ENCODE measurements at places on chromosomes 5 and 9.

GRCh38 chr5:141814064-141814964 lies 63.9 kb downstream of the PCDH1 start:
- peak; percentile 4 for DNase-seq

DNA sequence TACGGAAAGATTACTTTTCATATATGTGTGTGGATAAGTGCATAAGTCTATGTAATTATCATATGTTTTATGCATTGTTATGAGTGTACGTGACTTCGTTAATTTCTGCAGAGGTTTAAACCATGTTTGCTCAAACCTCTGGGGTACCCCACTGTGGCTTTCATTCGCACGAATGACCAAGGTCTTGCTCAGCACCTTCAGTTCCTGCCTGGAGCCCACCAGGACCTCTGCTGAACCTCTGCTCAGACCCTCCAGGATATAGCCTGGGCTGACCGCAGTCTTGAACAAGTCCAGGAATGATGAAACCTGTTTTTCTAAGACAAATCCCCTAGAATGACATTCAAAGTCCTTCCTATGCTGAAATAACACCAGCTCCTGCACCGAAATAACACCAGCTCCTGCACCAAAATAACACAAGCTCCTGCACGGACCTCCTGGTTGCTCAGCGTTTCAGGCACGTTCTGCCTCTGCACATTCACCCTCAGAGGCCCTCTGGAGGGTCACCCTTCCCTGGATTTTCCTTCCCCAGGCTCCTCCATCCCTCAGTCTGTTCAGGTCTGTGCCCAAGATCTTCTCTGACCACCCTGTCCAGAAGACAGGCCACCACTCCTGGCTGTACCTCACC lies 99.7 kb upstream of the BOD1 start:
- no peak for DNase-seq

DNA sequence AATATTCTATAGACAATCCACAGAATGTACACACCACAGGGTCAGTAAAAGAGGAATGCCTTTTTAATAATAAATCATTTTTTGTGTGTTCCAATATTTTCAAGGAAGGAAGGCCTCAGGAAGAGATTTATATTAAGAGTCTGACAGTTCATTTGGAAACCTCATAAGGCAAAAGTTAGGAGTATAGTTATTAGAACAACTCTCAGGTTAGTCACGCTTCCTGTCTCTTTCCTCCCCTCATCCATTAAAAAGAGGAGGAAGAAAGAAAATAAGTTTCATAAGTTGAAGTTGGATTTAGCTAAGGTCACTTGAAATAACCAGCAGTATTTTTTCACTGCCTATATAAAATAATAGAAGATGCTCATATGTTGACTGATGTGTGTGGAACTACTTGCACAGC lies 863.2 kb downstream of the PTPRD start:
- DNase-seq = no peak

- no peak for DNase-seq
These were observed 505.3 kb downstream of the CCDC171 start for GRCh38 chr9:16058131-16058549.

- DNase-seq = no peak
These were observed 27.4 kb downstream of the BARHL1 start for GRCh38 chr9:132609829-132610228.

- no peak for DNase-seq
These were observed 44.6 kb upstream of the PIK3R1 start for GRCh38 chr5:68170826-68171558.

DNA sequence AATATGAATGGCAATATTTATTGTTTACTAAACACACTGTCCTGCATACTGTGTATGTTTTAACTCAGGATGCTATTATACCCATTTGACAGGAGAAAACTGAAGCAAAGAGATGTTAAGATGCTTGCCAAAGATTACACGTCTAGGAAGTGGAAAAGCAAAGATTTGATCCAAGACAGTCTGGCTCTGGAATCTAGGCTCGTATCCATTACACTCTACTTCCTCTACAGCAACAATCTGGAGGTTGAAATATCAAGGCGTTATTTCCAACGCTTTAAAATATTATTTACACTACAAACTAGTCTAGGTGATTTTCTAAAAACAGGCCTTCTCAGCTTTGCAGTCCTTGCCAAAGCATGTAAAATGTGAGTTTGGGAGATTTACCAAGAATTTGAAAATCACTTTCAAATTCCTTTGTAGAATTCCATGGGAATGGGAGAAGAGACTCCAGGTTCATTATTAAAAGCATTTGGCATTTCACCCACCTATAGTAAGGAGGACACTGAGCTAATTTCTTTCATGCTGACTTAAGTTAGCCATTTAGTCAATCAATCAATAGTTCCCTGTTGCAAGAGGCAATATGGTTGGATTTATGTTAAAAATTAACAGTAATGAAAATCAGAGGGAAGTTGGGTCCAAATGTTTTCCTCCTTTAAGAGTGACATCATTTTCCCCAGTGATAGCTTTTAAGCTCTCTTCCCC lies 356.3 kb upstream of the SMARCA2 start:
- DNase-seq = no peak

DNA sequence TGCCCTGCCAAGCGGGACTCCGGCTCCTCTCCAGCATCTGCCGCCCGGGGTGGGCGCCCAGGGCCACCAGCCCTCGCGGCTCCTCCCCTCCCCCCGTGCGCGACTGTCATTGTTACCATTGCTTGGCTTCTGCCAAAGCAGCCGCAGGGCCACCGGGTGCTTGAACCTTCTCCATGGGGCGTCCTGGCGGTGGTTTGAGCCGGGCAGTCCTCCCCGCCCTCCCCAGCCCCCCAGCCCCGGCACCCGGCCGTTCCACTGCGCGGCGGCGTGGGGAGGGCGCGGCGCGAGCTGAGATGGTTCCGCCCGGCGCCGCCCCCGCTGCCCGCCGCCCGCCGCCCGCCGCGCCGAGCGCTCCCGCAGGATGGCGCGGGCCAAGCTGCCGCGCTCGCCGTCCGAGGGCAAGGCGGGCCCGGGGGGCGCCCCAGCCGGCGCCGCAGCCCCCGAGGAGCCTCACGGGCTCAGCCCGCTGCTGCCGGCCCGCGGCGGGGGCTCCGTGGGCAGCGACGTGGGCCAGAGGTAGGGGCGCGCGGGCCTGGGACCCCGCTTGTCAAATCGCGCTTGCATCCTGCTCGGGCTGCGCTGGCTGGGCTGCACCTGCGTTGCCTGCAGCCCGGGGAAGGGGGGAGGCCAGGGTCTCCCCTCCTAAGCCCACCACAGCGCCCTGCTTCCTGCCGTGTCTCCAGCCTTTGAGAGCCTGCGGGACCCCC lies 34.4 kb downstream of the KCNT1 start:
- DNase-seq = no peak

DNA sequence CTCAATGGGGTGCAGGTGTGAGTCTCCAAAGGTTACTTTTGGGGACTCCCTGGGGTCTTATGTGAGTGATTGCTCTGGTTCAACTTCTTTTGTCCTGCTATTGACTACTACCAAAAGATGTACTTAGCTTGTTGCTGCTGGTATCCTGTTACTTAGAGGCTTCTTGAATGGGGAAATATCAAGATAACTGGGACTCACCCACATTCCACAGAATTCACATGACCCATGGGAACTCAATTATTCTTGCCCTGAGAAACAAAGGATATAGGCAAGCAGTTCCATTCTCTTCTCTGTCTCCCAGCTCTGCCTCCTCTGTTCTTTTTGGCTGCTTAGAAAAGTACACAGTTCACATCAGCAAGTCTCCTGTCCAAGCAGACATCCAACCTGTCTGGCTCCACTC lies 105.9 kb downstream of the UNC13B start:
- DNase-seq = no peak

DNA sequence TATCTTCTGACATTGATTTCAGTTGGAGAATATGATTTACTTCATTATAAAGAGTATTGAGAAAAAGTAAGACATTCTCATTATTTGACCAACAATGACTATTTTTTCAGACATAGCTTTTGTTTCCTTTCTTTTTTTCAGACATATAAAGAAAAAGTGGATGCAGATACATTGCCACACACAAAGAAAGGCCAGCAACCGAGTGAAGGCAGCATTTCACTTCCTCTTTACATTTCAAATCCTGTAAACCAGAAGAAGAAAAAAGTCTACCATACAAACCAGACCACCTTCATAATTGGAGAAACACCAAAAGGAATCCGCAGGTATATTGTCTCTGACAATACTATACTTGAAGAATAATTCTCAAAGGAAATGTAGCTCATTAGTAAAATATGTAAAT lies 128.9 kb downstream of the ERCC6L2 start:
- DNase-seq = no peak

DNA sequence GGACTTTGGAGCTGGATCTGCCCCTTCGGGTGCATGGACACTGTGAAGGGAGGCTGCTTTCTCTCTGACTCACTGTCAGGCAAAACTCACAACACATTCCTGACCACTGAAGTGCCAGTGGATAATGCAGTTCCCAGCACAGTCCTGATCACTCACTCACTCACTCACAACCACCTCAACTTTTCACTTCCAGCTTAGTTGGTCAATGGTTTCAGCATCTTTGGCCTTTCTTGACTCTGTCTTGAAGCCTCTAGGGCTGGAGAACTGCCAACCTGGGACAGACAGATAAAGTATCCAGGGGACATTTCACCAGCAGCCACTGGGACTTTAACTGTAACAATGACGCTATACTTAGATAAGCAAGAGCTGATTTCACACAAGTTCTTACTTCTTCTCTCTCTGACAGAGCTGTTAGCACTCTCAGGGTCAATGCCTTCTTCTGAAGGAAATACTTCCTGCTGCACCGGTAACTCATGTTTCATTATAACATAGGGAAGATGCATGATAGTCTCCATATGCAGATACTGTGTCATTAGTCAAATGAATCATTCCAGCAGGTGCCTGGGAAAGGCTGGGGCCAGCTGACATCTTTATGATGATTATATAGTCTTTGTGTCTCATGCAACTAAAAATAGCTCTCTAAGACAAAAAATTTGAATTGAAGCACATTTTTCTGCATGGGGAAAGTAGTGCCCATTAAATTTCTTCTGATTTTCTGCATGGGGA lies 499.0 kb downstream of the SEMA5A start:
- DNase-seq = no peak

DNA sequence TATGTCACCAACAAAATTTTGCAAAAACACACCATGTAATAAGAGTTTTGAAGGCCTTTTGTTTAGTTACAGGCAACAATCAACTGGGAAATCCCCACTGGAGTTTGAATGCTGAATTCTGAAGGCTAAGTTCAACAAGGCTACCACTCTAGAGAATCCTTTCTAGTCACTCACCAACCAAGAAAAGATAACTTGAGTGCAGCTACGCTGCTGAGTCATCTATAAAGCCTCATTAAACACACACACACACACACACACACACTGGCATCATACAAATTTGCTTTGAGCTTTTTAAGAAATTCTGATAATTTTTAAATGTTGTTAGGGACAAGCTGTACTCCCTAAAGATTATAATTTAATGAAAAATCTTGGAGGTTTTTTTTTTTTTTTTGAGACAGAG lies 219.6 kb downstream of the DENND1A start:
- DNase-seq = no peak

DNA sequence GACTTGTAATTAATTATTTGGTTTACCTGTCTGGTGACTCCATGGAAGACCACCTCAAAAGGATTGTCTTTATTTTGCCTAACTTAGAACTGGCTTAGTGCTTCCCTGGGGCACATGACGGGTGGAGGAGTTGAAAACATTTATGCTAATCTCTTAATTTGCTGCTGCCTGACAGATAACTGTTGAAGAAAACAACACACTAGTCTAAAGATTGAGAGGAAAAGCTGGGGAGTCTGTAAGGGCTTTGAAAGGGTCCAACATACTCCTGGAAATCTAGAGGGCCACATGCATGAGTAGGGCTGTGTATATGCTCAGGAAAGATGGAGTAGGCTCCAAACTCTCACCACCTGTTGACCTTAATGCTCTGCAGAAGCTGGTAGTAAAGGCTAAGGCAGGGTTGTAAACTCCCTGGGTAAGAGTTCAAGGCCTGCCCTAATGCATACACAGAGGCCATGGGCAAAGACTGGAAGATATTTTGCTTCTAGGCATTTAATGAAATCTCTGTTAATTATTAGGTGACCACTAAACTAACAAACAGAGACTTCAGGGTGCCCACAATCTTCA lies 40.7 kb downstream of the NR3C1 start:
- DNase-seq = no peak

- peak; percentile 65 for DNase-seq
These were observed 3.8 kb downstream of the IER5L start for GRCh38 chr9:129174102-129174723.

DNA sequence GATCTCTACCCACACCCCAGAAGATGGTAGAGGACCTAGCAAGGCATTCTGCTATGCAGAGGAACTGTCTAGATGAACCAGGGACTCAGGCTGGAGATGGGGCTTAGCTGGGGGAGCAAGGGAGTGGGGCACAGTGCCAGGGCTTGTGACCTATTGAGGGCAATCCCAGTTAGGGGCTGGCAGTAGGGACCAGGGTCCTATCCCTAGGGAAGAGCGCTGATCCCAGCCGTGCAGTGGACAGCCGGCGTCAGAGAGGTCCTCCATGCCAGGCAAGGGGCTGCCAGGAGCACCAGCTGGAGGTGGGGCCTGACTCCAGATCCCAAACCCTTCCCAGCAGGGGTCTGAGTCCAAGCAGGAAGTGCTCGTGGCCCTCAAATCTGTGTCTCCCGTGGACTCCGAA lies 52.7 kb upstream of the NEURL1B start:
- no peak for DNase-seq

- no peak for DNase-seq
These were observed 38.1 kb upstream of the IL17B start for GRCh38 chr5:149416987-149417710.

DNA sequence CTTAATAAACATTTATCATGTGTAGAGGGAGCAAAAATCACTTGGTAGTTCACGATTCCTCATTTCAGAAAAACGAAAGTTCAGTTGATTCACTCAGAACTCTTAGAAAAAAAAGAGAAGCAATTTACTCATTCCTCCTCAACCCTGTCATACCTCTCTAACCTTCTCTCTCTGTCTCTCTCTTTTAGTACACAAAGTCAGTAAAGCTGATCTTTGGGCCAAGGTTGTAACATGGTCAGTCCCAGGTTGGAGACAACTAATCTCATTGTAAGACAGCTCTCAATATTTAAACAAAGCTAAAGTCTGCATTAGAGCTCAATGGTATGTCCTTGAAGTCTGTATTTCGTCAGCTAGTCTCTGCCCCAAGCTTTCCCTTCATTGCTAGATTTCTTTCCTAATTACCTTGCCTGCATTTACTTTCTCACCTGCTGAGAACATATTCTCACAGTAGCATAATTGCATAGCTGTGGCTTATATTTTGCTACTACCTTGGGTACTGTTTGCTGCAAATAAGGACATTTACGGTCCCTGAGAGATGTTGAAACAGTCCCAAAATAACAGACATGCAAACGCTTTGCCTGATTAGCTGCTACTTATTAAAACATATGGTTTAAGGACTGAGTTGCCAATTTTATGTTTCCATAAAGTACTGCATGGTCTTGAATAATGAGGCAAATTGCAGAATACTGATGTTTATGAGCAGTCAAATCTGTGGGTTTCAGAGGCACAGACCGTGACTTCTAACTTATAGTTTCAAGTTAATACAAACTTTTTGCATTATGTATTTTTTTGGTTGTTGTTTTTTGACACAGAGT lies 138.3 kb downstream of the GPBP1 start:
- DNase-seq = no peak

All from stimulated activated CD8-positive, alpha-beta memory T cell treated with anti-CD3 and anti-CD28 coated beads, Interleukin-2, amount 100 ng/mL, for 1 hour (primary cell).